ENCODE measurements at places on chromosomes 16 and 17.

DNA sequence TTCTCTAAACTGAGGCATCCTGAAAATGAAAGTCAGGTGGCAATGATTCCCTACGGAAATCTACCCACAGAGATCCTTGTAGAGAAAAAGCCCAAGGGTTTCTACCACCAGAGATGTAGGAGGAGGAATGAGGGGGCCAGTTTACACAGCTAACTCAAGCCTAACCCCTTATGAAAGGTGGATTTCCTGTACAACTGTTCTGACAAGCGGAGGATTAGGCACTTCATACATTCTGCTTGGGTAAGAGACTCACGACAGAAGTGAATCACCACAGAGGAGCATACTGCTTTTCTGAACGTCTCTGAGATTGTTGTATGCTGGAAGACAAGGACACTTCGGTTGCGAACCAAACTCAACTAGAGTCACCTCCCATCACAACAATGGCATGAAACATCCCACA is 72.7 kb downstream of the SMG6 start:
- DNase-seq, result no peak

DNA sequence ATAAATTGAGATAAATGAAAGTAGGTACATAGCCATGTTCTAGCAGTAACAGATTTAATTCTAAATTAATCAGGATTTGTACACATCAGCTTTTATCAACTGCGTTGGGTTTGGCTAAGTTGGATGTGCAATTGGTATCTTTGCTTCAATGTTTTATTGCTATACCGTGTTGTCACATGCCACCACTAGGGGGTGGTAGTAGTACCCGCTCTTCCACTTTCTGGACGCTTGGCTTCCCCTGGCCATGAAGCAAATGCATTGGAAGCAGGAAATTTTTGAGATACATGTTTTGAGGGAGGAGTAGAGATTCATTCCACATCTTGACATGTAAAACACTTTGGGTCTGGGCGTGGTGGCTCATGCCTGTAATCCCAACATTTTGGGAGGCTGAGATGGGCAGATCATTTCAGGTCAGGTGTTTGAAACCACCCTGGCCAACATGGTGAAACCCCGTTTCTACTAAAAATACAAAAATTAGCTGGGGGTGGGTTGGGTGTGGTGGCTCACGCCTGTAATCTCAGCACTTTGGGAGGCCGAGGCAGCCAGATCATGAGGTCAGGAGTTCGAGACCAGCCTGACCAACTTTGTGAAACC is 58.6 kb downstream of the EMP2 start:
- DNase-seq, result peak; percentile 73

- DNase-seq, result no peak
These were observed 122.3 kb downstream of the CDK5R1 start for GRCh38 chr17:32609085-32609484.

- DNase-seq, result no peak
These were observed 10.7 kb downstream of the RPRML start for GRCh38 chr17:46968224-46968834.

GRCh38 chr16:22633799-22634198 is 123.1 kb downstream of the NPIPB5 start:
- DNase-seq, result no peak

DNA sequence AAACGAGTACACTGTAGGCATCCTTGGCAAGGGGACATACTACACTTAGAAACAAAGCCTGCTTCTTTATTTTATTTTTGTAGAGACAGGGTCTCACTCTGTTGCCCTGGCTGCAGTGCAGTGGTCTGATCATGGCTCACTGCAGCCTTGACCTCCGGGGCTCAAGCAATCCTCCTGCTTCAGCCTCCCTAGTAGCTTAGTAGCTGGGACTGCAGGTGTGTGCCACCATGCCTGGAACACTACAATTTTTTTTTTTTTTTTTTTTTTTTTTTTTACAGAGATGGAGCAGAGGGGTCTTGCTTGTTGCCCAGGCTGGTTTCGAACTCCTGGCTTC is 78.2 kb downstream of the WIPI1 start:
- no peak for DNase-seq

GRCh38 chr17:43211480-43212402 is at the start of gene TMEM106A:
TSS of gene TMEM106A (plus strand) at chr17:43211875. CDS start at chr17:43213042, 1,167 bp downstream.
- peak; percentile 67 for DNase-seq

DNA sequence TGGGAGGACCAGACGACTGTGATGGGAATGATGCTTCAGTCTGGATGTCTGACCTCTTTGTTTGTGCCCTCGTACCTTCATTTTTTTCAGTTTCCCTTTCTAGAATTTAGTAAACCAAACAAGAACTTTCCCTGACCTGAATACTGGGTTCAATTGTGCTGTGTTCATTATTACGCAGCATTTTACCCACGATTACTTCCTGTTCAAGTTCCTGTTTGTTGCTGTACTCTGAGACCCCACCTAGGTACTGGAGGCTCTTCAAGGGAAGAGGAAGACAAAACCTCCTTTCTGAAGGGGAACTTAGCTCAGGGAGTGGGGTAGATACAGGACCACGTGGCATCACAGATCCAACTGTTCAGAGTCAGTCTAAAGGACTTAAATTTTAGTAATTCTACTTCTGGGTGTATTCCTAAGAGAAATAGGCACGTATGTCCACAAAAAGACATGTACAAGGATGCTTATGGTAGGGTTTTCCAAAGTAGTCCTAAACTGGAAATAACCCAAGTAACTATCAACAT is 9.2 kb upstream of the PRKCB start:
- no peak for DNase-seq

- DNase-seq, result no peak
These were observed 45.5 kb downstream of the MRC2 start for GRCh38 chr17:62672957-62673356.

DNA sequence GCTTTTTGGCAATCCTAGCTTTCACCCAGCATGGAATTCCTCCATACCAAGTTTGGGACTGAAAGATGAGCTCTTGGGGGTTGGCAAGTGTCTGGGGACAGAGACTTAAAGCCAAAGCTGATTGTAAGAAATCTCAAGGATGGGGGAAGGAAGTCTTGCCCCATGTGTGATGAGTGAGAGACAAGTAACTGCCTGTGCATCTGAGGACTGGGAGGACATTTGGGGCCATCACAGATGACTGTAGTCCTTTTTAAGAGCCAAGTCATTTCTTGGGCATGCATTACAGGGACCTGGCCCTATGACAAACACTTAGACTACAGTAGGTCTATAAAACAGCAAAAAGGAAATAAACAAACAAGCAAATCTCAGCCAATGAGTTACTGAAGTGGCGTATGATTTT is 36.3 kb upstream of the CCL2 start:
- no peak for DNase-seq

- DNase-seq, result no peak
These were observed 13.0 kb downstream of the KATNB1 start for GRCh38 chr16:57748596-57748995.

GRCh38 chr16:27414788-27415431 is 12.9 kb downstream of the IL21R start:
- DNase-seq, result no peak

DNA sequence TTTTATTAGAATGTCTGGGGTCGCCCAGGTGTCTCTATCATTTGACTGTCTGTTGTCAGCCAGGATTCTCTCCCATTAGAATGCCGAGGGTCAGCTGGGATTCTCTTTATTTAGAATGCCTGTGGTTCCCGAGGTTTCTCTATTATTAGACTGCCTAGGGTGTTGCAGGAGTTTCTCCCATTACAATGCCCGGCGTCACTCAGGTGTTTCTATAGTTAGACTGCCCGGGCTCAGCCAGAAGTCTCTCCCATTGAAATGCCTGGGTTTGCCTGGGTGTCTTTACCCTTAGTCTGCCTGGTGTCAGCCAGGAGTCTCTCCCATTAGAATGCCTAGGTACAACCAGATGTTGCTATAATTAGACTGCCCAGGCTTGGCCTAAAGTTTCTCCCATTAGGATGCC is 2252.0 kb downstream of the TP53TG3F start:
- no peak for DNase-seq

DNA sequence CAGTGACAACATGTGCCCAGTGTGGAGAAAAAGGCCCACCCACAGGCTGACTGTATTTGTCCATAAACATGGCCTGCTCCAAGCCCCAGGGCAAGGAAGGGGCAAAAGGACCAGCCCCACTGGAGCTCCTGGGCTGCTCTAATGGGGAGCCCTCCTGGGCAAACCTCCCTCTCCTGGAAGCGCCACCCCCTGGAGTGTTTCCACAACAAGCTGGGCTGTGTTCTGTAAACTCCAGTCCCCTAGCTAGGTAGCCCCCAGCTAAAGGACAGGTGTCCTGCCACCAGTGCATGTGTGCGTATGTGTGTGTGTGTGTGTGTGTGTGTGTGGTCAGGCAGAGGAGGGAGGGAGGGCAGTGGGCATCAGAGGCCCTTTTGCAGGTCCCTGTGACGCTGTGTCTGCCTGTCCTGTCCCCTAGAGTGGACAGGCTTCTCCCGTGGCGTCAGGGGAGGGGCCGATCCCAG is 11.3 kb upstream of the STAC2 start:
- DNase-seq, result no peak

DNA sequence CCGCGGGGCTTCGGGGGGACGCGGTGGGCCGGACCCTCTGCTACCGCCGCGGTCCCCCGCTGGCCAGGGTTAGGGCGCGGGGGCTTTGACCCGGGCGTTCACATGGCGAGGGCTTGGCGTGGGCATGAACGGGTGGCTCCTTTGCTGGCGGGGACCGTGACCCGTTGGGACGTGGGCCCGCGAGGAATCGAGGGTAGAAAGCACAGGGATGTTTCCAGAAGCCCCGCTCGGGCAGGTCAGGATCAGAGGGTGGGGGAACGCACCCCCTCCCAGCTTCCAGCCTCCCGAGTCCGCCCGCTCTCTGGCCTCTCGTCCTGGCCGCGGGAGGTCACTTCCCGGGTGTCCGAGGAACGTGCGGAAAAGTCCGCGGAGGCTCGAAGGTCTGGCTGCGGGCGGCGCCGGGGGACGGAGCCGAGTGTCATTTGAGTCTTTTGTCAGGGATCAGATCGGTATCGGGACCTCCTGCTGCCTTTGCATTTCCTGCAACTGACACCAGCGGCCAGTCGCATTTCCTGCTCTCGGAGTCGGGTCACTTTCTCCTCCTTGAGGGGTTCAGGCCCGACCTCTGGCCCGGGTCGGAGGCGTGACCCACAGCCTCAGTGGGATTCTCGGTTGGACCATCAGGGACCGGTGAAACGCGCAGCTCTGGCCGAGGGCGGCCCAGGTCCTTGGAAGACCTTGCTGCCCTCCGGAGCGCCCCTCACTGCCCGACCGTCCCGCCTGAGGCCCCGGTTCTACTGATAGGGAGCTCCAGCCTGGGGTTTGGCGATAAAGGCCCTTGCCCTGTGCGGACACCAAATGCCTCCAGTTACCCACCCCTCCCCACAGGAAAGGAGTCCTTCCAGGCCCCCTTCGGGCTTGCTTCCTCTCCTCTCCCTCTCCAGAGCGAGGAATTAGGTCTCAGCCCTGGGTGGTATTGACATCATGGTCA is 702 bp upstream of the WNT3 start:
- no peak for DNase-seq

DNA sequence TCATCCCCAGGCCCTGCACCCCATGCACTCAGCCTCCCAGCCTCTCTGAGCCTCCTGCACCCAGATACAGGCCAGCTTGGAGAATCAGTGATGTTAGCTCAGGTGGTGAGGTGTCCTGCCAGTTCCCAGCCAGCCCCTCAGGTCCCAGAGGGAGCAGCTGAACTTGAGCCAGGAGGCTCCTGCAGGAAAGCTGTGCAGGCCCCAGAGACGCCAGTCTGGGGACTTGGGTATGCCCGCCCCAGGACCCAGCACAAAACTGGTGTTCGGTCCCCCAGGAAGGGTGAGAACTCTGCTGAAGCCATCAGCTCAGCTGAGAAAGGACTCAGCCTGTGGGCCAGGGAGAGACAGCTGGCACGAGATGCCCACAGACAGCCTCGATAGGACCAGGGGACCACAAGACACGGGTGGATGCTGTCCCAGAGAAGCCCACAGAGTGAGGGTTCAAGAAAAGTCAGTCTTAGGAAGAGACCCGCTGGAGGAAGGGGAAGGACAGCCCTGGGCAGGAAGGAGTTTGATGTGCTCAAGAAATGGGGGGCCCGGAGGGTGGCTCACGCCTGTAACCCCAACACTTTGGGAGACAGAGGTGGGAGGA is 11.0 kb downstream of the ENDOV start:
- no peak for DNase-seq

DNA sequence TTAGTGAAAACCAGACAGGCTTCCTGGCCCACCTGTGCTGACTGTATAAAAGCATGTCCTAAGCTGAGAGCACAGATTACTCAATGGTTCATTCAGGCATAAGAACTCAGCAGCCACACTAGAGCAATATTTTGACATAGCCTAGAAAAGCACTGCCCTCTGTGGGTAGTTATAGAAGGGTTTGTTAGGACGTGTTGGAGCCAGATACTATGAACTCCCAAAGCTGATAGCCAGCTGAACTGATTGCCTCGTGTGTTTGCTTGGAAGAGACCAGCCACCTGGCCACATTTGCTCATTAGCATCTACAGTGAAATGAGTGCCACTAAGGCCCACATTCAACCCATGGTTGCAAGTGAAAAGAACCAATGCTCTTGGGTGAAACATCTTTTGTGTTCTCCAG is 30.8 kb upstream of the ABCA5 start:
- DNase-seq, result no peak

DNA sequence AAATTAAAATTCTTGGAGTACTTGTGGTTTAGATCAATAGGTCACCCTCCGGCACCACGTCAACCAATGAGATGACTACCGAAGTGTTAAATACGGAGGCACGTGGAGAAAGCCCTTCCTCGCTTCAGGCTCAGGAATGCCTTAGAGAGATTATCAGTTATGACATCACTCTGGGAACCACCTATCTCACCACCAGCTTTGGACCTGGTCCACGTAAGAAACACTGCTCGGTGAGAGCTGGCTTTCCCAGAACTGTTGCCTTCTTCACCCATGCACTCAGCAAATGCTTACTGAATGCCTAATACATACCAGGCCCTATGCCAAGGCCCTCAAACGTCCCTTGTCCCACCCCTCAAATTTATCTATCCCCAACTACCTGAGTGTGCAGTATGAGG is 71.3 kb downstream of the SMG6 start:
- DNase-seq, result no peak

GRCh38 chr17:28466521-28467048 is 6.9 kb upstream of the SLC13A2 start:
- DNase-seq, result no peak

GRCh38 chr17:74968361-74968780 is 4.2 kb downstream of the HID1 start:
- DNase-seq, result no peak

GRCh38 chr17:73292031-73292531 is 19.7 kb downstream of the CDC42EP4 start:
- no peak for DNase-seq

DNA sequence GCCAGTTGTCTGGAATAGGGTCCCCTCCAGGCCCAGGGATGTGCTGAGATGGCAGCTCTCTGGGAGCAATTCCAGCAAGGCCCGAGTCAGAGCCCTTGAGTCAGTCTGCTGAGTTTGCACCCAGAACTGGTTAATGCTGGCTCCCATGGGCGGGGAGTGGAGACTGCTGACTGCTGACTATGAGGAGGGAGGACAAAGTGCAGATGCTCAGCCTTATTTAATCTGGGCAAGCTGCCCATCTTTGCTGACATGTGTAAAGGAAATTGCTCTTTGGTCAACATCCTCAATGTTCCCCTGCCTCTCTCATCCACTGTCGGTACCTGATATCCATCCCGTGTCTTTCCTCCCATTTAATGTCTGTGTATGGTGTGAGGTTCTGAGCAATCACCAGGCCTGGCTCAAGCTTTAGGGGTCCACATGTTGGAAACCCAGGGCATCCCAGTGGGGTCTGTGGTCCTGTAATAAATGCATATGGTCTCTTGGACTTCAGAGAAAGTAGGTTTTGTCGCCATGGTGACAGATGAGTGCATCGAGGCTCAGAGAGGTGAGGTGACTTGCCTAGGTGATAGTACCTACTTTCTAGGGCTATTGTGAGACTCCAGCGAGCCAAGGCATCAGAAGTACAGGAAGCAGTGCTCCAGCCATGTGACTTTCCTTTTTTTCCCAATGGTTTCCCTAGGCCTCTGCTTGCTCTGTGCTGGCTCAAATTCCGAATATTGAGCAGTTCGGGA is 20.0 kb upstream of the RNF135 start:
- no peak for DNase-seq
